HCT116 (cell line): ENCODE measurements at places on chromosomes 7 and 10.

GRCh38 chr10:88983206-88983605, 7.4 kb upstream of the FAS start:
- DNase-seq: no peak

DNA sequence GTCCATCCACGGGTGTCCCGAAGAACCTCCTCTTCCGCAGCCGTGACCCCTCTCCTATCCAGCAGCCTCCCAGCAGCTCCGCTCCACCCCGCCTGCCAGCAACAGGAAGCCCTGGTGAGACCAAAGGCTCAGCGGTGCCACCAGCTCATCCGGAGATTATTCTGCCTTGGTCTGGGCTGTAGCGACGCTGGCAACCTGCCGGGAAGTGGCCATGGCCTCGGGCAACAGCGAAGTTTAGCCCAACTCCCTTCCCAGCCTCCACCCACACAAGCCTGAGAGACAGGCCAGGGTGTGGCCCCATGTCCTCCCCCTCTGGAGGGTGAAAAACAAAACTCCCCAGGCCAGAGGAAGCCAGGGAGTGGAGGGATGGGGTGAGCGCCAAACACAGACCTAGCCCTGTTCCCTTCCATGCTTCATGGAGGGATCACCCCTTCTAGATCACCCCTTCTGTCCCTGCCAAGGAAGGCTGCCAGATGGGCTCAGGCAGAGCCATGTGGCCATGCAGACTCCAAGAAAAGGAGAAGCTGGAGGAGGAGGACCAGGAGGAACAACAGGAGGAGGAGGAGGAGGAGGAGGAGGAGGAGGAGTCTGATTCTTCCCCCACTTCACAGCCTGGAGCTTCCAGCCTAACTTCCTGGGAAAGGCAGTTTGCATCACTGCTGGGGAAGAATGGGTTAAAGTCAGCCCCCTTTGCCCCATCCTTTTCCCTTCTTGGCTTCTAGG, 918 bp downstream of the CALHM2 start:
- DNase-seq: peak; percentile 73

DNA sequence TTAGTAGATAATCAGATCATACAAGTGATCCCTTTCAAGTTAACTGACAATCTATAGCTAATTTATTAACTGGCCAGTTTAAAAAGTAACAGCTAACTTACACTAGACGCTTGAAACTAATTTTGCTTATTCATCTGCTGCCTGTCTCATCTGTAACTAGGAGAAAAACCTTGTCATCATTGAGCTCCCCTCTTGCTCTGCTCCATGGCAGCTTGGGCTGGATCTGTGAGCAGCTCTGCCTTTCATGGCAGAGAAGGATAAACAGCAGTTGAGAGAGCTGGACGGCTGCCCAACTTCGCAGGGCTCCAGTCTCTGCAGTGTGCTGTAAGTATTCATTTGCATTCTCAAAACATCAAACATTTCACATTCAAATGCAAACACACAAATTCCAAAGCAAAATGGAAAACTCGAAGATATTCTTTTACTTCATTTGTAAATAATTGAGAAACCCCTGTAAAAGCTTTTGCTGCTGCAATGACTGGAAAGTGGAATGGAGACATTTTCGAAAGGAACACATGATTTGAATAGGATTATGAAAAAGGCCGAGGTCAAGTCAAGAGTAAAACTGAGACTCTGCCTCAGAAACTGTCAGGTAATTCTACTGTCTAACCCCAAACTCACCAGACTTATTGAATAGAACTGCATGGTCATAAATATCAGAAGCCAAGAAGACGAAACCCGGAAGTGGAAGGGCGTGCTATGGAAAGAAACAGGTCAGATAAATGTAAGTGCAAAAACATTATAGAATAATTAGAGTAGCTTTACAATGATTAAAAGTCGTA, 17.6 kb downstream of the SLC35B4 start:
- DNase-seq: no peak

- no peak for DNase-seq
These were observed 3.5 kb upstream of the KCNH2 start for GRCh38 chr7:150981644-150982043.

DNA sequence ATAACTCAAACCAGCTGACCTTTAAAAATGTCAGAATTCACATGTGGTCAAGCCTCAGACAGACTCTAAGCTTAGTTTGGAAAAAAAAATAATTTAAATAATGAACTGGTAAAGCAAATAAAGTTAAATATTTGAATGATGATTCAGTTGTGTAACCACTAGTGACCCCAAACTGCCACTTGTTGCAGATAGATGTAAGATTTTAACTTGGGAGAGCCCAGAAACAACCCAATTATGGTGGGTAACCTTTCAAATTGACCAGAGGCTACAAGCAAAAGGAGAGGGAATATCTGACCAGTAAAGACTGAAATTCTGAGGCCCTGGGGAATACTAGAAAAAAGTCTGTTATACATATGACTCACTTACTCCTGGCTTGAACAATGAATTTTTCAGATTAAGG, 268.1 kb downstream of the HPSE2 start:
- DNase-seq: no peak

- DNase-seq: no peak
These were observed 48.8 kb downstream of the COL26A1 start for GRCh38 chr7:101411508-101411874.

- no peak for DNase-seq
These were observed 40.4 kb downstream of the PDIA4 start for GRCh38 chr7:148987751-148988512.

GRCh38 chr7:23332193-23332592, 33.1 kb downstream of the MALSU1 start:
- no peak for DNase-seq

- DNase-seq: no peak
These were observed 785.2 kb downstream of the NRG3 start for GRCh38 chr10:82660205-82660604.

DNA sequence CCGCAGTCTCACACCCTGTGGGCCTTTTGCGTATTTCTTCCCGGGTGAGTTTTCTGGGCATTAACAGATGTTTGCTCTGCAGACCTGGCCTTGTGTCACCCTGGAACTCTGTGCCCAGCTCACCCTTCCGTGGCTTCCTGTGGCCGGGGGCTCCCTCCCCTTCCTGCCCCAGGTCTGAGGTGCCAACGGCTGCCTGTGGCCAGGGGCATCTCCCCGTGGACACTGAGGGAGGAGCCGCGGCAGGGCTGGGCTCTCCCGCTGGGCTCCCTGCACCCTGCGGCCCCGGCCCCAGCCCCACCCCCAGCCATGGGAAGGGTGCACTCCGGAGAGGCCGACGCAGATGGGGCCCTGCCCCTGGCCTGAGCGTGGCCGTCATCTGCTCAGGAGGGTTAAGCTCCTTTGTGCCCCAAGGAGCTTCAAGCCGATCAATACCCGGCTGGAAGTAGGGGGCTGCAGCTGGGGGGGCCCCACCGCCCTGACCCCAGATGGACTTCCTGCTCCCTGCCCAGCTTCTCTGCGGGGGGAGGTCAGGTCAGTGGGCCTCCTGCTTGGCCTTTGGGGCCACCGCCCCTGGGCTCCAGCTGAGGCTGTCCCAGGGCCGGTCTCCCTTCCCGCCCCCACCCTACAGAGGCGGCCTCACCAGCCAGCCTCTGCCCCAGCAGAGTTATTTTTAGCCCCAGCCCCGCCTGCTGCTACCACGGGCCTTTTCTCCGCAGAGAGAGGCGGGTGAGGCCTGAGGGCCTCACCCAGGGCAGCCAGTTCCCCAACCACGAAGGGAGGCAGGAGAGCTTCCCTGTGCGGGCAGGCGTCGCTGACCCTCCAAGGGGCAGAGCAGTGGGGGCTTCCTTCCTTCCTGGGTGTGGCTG, 24.2 kb downstream of the PWWP2B start:
- DNase-seq: no peak

DNA sequence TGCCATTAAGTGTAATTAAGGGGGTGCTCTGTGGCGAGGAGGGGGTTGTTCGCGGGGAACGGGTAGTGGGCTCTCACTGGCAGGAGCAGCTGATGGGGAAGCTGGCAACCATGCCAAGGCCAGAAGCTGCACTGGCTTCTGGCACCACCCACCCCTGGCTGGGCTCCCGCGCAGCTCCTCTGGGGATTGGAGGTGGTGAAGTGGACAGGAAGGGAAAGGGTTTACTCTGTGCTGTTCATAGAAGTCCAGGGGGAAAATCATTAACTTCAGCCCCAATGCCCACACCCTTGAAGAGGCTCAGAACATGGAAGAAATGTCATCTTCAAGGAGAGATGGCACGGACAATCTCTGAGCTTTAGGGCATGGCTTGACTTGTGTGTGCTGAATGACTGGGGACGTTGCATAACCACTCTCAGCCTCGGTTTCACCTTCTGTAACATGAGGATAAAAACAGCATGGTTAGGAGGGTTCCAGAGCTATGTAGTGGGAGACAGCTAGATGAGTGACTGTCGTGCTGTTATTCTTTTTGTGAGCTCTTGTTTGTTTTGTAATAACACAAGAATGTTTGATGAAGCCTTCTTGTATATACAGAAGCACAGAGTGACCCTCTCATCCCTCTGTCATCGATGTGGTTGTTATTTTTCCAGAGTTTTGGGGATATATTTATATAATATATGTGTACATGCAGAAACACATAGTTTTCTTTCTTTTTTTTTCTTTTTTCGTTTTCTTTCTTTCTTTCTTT, 29.9 kb downstream of the KAZALD1 start:
- no peak for DNase-seq

- no peak for DNase-seq
These were observed 39.2 kb downstream of the DNAJC9 start for GRCh38 chr10:73207883-73208282.

DNA sequence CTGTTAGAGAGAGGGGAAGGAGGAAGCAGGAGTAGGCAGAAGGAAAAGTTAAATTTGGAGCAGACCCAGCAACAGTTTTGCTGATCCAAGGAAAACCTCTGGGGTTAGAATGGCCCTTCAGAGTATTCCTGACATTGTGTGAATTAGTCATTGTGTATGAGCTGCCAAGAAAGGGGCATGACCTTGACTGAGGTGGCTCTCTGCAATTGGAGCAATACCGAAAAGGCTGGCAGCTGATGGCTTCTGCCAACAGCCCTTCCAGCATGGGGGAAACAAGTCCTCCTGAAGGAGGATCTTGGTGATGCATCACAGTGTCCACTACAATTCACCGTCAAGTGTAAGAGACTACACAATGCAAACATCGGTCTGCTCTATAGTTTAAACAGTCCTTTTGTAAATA, 20.6 kb upstream of the WASL start:
- peak; percentile 62 for DNase-seq

GRCh38 chr10:77084431-77085144, 553.0 kb downstream of the KCNMA1 start:
- no peak for DNase-seq

DNA sequence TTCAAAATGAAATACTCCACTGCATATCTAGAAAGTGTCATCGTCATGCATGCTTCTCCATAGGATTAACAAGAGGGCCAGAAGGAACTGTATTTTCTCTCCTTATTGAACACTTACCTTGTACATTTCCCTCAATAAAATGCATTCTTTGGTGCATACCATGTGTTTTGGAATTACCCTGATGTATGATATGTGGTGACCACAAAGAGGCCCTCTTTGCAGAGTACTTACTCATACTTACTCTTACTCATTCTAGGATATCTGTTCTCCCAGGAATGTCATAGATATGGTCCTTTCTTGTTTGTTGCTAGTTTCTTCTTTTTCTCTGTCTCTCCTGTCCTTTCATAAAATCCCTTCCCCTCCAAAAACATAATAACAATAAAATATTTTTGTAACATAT, 1087.1 kb upstream of the POT1 start:
- DNase-seq: no peak

DNA sequence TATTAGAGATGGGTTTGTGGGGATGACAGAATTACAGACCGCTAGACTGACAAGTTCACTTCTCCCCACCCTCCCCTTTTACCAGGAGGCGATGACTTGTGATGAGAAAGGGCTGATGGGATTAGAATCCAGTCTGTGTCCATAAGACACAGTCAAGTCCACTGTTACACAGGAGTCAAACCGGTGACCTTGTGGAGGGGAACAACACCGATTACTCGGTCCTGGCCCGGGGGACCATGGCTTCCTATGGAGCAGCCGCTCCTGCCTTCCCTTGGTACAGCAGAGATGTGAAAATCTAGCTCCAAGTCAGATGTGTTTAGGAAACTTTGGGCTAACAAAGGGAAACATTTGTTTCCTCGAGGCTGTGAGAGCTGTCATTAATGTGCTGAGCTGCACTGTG, 105.5 kb downstream of the ACTR3B start:
- DNase-seq: no peak

DNA sequence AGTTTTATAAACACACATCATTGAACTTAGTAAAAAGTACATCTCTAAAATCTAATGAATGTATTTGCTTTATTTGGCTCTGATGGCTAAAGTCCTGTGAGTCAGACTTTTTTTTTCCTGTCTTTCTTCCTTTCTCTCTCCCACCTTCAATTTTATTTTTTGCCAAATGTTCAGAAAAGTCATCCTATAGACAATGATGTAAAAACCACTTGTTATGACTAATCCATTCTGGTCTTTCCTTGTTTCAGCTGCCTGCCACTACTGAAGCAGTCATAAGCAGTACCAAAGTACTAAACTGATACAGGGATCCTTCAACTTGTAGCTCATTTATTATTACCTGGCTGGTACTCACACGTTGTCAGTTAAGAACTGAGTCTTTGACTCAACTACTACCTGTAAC, 23.9 kb downstream of the HECTD2 start:
- no peak for DNase-seq

GRCh38 chr7:148379677-148380076, 210.9 kb upstream of the C7orf33 start:
- no peak for DNase-seq

DNA sequence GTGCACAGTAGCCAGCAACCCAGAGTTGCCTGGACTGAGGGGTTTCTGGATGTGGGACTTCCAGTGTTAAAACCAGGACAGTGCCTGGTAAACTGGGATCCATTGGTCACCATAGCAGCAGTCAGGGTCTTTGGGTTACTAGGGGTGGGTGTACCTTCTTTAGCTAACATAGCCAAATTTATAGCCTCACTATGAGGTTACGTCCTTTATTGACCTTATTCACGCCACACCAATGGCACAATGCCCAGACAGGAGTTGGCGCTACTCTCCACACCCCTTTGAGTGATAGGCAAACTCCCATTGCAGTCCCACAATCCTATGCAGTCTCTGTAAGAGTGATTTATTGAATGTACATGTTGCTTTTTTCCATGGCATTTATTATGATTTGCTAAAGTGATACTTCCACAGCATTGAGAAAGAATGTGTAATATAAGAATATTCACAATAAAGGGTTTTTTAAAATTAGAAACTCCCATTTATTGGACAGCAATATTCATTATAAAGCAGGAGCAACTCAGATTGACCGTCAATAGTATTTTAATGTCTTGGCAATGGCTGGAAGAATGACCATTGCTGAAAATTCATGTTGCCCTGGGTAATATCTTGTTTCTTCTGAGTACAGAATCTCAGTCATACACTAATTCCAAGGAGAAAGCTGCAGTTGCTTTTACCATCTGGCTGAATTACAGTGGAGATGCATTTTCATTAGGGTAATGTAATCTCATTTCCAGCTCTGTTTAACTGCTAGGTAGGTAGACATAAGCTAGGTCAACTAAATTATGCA, 26.1 kb downstream of the IFIT5 start:
- DNase-seq: no peak
